ENCODE measurements at places on chromosomes 3 and 15.

DNA sequence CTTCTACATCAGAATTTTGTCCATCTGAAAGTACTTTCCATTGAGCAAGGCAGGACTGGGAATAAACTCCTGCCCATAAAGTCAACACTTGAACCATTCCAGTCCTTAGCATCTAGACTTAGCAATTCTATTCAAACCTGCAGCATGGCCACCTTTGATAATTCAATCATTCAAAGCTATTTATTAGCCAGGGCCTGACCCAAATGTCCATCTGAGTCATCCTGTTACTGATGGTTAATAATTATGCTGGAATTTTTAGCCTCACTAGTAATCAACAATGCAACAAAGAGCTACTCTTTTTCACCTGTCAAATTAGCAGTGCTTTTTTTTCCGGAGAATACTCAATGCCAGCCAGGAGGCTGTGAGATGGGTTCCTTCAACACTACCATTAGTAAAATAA is 72.7 kb upstream of the SNRK start:
- DNase-seq: no peak

DNA sequence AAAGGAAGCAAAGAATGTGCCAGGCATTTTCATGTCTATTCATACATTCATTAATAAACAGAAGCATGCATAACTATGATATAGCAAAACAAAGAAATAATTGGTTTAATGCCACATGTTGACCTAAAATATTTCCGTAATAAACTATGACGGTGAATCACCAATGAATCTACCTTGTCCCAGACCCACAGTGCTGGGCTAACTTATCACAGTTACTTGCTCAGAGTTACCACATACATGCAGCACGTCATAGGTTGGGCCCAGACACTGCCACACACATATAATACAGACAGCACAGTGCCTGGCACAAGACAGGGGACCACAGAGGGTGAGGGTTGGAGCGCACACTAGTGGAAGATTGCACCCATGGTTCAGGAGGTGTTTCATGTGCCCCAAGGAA is 86.9 kb downstream of the ATP1B3 start:
- DNase-seq: no peak

DNA sequence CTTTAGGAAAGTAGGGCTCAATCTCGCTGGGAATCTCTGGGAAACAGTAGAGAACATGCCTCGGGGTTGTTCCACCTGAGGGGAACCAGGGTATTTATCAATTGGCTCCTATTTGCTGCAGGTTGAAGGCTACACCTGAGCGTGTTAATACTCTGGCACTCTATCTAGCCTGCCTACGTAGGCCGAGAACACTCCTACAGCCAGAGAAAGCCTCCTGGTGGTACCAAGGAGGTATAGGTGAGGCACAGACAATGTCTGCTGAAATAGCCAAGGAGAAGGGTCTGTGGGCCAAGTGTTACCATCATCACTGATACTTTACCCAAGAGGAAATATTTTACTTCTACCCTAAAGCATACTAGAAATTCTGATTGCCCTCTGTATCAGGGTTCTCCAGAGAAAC is 341.0 kb upstream of the UBE2E2 start:
- DNase-seq: no peak

- DNase-seq: no peak
These were observed 72.0 kb downstream of the RAP2B start for GRCh38 chr3:153233986-153234385.

DNA sequence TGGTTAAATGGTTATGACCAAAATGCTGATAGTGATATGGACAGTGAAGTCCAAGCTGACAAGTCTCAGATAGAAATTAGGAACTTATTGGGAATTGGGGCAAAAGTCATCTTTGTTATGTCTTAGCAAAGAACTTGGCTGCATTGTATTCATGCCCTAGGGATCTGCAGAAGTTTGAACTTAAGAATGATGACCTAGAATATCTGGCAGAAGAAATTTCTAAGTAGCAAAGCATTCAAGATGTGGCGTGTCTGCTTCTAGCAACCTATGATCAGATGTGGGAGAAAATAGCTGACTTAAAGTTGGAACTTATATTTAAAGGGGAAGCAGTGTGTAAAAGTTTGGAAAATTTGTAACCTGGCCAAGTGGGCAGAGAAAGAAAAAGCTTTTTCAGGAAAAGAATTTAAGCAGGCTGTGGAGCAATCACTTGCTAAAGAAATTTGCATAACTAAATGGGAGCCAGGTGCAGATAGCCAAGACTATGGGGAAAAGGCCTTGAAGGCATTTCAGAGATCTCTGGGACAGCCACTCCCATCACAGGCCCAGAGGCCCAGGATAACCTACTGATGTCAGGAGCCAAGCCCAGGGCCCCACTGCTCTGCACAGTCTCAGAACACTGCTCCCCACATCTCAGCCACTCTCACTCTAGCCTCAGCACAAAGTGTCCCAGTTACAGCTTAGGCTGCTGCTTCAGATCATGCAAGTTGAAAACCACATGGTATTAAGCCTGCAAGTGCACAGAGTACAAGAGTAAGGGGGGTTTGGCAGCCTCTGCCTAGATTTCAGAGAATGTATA is 147.8 kb upstream of the TGFBR2 start:
- DNase-seq: no peak

GRCh38 chr15:70094690-70095311 is 2.9 kb downstream of the TLE3 start:
- DNase-seq: no peak

GRCh38 chr3:38165722-38166387 is 518 bp downstream of the OXSR1 start:
- DNase-seq: no peak

DNA sequence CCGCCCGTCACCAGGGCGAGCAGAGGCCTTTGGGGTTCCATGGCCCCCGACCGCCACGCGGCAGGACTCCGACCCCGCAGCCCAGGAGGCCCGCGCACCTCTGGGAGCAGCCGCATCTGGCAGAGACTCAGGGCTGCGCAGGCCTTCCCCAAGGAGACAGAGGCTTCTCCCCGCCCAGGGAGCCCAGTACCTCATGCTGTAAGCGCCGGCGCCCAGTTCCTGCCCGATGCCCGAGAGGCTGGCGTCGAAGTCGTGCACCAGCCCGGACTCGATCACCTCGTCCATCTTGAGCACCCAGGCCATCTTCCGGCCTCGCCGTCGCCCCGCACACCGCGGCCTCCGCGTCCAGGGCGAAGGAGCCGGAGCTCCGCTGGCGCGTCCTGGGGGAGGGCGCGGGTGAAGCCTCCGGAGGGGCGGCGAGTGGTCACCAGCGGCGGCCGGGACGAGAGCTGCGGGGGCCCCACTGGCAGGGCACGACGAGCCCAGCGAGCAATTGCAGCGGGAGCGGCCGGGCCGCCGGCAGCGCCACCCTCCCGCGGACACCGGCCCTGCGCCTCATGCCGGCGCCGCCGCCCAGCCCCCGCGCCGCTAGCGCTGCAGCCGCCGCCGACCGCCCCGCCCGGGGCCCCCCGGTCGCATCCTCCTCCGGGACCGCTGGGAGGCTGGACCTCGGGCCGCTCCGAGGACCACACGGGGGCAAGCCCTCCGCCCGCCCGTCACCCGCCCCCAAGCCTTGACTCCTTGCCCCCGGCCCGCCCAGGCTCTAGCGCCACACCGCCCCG is 468 bp downstream of the UBP1 start:
- DNase-seq: peak; percentile 38

GRCh38 chr3:110293660-110294059 is 778.0 kb upstream of the NECTIN3 start:
- no peak for DNase-seq

DNA sequence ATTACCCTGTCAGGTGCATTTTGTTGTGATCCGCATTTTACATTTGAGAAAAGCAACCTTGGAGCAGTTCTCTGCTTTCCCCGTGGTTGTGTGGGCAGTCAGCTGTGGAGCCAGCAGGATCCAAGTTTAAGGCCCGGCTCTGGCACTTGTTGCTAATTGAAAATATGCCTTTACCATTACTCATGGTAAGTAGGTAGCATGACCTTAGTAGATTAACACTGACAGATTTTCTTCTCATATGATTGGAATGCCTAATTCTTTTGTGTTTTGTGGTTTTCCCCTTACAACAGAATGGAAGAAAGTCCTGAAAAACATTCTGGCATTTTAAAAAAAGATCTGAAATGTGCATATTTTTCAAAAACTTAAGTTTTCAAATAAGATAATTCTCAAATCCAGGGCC is 246.5 kb upstream of the LRRN1 start:
- no peak for DNase-seq

DNA sequence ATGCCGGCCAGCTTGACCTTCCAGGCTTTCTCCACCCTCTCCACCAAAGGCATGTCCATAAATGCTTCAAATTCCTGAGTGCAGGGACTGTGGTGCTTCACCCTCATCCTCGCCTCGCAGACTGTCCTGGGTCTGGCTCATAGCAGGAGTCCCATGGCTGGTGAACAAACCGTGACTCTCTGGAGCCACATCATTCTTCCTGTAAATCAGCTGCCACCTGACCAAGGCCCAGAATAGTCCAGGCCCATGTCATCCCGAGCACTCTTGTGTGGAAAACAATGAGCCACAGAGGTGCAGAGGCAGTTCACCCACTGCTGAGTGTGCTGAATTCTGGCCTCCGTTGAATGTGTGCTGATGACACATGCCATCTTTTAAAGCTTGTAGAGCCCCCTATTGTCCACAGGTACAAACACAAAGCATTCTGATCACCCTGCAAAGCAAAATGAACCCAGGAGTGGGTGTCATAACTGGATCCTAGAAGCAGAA is 68.6 kb downstream of the ABHD5 start:
- DNase-seq: no peak

DNA sequence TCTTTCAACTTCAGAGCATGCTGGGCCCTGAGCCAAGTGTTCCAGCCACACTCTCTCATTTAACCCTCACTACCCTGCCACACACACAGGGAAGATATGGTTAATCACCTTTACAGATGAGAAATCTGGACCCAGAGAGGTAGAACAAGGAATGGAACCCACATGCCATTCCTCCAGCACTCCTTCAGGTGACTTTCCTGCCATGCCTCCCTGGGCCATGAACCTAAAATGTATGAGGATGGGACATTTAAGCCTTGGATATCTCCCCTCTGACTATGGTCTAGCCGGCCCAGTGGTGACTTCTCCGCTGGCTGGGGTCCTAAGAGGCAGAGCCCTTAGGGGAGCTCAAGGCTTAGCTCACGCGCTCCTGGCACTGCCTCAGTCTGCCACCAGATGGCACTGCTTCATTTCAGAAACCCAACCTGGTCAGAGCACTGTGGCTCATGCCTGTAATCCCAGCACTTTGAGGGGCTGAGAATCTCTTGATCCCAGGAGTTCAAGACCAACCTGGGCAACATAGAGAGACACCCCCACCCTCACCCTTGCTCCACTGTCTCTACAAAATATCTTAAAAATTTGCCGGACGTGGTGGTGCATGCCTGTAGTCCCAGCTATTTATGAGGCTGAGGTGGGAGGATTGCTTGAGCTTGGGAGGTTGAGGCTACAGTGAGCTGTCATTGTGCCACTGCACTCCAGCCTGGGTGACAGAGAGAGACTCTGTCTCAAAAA is 2.2 kb upstream of the DCAF1 start:
- peak; percentile 60 for DNase-seq

DNA sequence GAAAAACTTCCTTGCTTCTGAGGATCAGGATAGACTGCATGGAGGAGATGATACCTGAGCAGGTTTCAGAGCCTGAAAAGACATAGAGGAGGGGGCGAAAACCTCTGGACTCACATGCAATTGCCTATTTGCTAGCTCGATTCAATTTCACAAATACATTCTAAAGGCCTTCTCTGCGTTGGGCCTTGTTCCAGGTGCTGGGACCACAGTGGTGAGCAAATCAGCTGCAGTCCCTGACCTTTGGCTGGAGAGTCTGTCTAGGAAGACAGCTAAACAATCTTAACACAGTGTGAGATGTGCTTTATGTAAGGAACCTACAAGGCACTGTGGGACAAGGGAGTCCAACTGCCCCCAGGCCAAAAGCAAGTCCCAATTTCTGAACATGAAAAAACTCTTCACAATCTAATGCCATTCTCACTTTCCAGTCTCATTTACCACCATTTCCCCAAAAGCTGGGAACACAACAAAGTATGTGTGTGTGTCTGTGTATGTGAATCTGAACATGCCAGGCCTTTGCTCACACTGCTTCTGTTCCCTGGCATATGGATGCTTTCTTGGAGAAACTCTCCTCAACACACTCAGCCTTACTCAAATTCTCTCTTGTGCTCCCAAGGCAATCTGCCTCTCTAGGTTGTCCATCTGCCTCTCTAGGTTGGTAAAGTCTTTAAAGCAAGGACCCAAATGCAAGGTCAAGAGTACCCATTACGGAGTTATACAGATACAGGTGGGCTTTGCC is 2.1 kb upstream of the PCCB start:
- DNase-seq: no peak

DNA sequence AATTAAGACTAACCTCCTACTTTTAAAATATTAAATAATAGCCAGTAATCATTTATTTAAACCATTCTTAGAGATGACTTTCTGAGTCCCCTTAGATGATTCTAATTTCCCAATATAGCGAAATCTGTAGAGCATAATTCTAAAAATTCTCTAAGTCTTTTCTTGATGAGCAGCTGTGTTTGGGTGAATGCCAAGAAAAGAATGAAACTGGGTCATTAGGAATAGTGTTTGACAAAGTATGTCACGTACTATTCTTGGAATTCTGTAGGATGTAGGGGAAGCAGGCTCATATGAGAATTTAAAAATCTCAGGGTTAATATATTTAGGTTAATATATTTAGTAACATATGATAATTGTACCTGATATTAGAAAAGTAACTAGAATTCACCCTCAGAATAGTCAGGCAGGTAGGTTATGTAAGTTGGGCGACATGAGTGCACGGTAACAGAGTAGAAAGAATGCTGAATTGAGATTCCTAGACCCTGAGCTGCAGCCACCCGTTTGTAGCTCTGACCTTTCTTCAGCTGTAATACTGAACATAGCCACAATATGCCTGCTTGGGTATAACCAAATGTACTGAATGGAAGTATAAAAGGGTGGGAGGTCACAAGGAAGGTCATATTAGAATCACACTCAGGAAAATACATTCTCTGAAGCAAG is 524.3 kb downstream of the UNC13C start:
- no peak for DNase-seq

All from stimulated activated CD4-positive, alpha-beta T cell treated with anti-CD3 and anti-CD28 coated beads, TNF-alpha, amount 100 ng/mL, for 24 hours (primary cell).